ENCODE measurements at places on chromosomes 5 and 9.

GRCh38 chr5:85030316-85031084 lies 645.8 kb upstream of the EDIL3 start:
- DNase-seq: no peak

DNA sequence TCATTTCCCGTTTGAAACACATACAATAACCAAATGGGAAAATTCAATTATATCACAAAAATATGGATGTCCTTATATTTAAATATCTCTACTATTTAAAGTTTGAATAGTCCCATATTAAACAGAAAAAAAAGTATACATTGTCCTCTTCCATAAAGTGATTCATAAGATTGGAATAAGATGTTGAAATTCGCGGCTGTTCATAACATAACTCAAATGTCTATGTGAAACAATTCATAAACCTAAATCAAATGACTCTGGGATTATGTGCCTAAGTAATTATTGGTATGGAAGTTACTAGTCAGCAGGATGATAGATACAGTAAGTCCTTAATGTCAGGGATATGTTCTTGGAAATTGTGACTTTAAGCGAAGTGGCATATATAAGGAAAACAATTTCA lies 3.9 kb upstream of the EFNA5 start:
- DNase-seq: no peak

DNA sequence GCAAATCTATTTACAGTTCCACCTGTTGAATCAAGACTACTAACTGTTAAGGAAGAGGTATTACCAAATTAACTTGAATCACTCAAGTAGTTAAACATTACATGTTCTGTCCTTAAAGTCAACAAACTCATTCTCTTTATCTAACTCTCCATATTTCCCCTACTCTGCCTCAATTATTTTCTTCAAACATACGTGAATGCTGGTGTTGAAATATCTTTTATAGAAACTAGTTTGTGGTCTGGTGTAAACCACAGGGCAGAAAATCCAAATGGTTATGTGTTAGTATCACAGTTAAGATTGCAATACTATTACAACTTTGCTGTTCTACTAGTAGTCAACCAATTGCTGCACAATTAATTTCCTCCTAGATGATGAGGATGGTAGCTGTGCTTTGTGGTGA lies 603.5 kb downstream of the KCTD16 start:
- no peak for DNase-seq

- DNase-seq: no peak
These were observed 41.6 kb upstream of the SARDH start for GRCh38 chr9:133779516-133780403.

DNA sequence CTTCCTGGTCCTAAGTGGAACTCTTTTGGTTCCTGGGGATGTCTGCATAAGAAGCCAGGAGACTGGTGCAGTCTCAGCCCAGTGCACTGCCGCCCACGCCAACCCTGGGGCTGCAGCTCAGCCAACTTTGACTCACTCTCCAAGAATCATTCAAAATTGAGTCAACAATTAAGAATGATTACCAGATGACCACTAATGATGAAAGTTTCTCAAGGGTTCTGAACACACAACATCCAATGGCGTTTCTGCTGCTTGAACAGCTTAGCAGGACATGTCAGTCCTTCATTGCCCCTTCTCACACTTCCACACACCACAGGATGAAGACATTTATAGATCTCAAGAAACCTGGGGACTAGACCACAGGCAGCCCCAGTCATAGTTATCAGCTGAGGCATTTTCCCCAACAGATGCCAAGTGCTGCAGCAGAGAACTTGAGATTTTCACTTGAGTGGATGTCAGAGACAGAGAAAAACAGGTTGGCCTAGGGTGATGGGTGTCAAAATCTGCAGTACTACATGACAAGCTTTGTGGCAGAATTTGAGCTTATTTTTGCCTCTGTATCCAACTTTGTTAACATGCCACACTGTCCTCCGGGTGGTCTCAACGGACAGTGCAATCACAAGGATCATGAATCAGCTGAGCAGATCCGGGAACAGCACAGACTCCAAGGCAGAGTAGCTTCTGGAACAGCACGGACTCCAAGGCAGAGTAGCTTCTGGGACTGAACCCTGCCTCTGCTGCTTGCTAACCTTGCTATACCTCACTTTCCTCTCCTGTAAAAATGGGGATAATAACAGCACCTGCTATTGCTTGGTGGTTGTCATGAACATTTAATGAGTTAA lies 356.1 kb downstream of the SPOCK1 start:
- no peak for DNase-seq

All from SK-N-SH (cell line).